Fibroblast of lung (primary cell): ENCODE measurements at places on chromosomes 3 and 15.
A peak's percentile ranks its signal among the peaks of the same experiment; 100 is the strongest.

- DNase-seq: no peak
Measured at GRCh38 chr3:10364806-10365205, 43.9 kb upstream of the SEC13 start.

DNA sequence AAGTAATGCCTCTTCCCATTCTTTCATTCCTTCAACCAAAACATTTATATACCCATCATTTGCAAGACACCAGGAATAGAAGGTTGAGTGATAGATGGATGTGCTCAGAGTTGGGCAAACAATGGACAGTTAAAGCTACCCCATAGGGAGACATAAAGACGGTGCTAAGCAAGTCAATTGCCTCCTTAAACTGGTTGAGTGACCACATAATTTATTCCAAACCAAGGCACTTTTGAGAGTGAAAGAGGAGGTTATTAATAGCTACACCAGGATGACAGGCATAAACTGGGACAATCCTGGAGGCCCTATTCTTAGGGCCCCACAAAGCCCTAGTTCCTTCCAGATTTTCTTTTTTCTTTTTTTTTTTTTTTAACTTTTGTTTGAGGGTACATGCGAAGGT, 21.4 kb upstream of the DYNC1LI1 start:
- no peak for DNase-seq

GRCh38 chr15:34673241-34673640, 81.6 kb downstream of the GJD2 start:
- DNase-seq: no peak

GRCh38 chr3:7876741-7877297, 624.8 kb upstream of the LMCD1 start:
- DNase-seq: peak; percentile 62

DNA sequence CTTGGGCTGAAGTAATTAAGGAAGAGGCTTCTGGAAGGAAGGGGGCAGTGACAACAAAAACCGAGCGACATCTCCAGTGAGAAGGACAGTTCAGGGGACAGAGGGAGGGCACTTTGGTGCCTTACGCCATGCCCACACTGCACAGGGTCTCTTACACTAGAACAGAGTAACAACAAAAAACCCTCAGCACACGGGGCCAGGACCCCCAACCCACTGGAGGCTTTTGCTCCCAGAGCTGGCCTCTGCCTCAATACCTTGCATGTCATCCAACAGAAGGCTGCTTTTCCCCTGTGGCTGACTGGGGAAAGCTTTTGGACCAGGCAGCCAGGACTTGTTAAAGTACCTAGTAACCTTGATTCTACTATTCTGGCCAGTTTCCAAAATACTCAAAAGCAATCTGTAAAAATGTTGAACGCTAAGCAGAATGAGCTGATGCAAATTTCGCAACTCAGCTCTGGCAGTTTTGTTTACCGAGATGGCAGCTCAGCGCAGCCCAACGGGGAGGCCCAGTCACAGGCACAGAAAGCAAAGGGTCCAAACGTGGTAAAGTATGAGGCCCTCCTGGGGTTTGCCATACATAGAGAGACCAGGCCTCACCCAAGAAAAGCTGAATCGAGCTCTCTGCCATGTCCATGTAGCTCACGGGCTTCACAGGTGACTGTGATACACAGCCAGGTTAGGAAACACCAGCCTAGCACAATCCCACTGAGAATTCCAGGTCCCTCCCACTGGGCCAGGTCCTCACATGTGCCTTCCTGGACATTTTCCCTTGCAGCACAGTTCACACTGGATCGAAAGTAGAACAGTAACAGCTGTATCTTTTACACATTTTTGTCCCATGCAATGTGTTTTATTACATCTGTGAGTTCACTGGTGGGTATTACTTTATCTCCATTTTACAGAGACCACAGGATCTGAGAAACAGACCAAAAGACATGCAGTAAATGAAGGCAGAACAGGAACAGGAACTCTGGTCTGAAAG, 6.0 kb downstream of the CHCHD4 start:
- DNase-seq: peak; percentile 82

DNA sequence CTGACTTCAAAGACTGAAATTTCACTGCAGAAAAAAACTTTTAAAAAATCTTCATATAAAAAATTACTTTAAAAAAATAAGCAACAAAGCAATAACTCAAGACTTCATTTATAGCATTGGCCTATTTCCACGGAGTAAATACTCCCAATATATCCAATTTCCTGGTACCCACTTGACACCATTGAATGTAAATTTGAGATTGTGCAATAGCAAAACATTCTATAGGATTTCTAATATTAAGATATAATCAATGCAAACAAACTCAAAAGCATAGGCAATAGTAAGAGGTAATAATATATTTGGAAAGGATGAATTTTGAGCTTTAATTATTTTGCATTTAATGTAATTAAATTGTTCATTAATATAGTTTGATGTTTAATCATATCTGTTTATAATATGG, 148.0 kb upstream of the CNTN6 start:
- no peak for DNase-seq
